ENCODE measurements at places on chromosomes 4 and X.

DNA sequence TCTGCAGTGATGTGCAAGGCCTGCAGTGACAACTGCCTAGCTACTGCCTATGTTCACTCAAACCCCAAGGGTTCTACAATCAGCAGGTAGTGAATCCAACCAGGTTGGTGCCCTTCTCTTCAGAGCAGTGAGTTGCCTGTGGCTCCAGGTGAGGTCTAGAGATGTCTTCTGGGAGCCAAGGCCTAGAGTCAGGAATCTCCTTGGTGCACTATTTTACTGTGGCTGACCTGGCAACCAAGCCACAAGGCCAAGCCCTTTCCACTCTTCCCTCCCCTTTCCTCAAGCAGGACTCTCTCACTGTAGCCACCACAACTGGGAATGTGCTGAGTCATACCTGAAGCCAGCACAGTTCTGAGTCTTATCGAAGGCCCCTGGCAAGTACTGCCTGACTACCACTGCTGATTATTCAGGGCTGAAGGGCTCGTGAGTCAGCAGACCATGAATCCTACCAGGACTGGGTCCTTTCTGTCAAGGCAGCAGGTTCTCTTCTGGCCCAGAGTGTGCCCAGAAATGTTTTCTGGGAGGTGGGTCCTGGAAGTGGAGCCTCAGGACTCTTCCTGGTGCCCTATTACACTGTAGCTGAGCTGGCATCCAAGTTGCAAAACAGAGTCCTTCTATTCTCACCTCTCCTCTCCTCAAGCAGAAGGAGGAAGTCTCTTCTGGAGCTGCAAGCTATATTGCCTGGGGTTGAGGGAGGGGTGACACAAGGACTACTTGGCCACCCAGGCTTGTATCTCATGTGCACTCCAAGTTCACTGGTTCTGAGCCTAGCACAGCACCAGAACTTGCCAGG lies 111.6 kb downstream of the BTC start:
- peak; percentile 95 for DNase-seq

- peak; percentile 91 for DNase-seq
Measured at GRCh38 chr4:76011700-76012387, 4.5 kb upstream of the CXCL9 start.

DNA sequence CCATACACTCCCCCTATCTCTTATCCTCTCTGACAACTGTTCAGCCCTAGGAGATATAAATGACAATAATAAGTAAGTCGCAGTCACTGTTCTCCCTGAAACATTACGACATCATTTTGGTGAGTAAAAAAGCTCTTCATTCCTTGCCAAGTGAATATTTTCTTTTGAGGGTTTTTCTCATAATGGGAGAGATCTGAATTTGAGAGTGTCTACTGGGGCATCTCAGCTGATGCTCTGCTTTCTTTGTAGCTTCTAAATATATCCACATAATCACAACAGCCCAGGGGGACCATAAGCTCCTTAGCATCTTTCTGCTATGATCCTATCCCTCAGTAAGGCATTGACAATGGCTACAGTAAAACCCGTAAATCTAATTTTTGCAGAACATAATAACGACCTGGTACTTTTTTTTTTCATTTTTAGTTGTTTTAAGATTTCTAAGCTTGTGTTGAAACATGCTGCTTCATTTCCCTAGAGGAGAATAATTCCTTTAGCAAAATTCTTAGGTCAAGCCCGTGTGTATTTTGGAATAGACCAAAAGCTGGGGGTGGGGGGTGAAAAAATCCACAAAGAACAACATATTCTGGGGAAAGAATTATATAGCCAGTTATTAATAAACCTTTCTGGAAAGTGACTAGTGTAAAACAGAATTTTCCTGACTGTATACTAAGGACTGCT lies 78.1 kb upstream of the GPM6B start:
- DNase-seq: peak; percentile 18

DNA sequence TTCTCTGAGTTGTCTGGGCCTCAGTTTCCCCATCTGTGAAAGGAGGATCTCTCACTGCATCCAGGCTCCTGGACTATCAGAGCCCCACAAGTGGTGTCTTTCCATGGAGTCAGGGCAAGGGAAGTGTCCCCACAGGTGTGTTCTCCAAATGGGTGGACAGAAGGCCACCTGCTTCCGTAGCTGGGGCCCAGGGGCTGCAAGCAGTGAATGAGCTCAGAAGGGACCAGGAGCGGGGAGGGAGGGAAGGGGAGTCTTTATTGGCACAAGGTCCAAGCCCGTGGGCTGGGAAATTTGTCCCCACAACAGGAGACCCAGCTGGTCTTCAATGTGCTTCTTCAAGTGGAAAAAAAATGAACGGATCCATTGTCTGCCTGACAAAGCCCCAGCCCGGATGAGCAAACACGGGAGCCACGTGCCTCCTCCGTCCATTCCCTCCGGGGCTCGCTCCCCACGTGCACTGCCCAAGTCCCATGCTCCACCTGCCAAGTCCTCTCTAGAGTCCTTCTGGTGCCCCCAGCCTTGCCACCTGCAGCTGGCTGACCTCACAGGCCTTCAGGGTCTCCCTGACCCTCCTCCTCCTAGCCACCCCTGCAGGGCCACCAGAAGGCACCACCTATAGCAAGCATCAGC lies 72.0 kb downstream of the JAKMIP1 start:
- DNase-seq: no peak

DNA sequence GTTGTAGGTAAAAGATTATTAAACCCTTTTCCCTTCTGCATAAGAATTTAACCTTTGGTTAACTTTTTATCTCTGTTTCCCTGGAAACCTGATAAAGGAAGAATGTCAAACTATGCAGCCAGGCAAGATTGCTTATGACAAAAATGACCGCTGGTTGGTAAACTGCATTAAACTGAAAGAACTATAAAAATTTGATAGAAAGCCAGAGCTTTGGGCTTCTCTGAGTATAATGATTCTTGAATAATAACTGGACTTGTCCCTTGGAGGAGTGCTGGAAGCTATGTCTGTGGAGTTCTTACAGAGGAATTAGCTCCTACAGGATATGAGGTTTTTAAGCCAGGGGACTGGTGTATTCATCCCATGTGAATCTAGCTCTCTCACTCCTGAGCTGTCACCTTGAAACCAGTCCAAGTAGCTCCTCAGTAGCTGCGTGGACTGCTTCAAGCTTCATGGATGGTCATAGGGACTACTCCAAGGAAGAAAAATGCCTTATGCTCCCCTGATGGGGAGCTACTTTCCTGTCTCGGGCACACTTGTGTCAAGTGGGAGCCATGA lies 52.0 kb downstream of the RASL11B start:
- DNase-seq: peak; percentile 89

DNA sequence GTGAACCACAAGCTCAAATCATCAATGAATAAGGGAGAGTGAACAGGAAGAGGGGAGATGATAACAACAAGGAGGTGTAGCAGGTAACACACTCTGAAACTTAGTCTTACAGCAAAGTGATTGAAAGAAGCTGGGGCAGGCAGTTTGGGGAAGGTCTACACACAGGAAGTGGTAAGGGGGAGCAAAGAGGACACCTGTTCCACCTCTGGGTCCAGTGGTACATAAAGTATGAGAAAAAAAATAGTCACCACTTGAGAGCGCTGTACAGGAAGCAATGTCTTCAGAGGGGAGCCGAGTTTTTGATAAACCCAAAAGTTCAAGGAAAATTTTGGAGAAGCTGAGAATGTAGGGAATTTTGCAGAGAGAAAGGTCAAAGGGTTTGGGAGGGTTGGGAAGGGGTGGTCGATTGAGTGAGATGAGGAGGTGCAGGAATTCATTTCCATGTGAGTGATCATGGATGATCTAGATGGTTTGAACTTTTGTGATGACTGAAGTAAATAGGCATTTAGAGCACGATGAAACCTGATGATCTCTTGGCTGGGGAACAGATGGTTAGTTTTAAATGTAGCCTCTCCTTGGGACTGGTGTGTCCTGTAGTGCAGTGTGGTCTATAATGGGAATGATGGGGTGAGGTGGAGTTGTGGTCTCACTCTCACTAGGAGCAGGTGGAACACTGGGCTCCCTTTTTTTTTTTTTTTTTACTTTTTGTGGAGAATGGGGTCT lies 142.0 kb downstream of the RBMX2 start:
- no peak for DNase-seq

- DNase-seq: peak; percentile 33
Measured at GRCh38 chrX:78029663-78030062, 60.2 kb upstream of the PGAM4 start.

DNA sequence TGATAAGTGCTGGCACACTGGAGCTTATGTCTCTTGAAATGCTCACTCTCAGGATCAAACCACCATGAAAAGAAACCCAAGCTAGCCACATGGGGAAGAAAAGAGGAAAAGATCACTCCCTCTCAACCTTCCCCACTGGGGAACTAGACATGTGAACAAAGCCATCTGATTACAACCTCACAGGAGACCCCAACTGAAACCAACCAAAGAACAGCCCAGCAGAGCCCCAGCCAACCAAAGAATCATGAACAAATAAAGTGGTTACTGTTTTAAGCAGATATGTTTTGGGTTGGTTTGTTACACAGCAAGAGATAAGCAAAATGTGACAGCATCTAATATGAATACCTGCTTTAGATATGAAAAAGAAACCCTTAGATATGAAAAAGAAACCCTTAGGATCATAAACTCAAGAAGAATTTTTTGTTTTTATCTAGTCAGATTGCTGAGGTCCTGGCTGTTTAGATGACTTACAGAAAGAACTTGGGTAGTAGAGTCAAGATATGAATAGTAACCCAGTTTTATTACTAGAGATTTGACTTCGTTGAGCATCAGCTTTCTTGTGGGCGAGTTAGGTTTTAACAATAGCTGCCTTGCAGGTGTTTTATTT lies 23.7 kb upstream of the TLR7 start:
- DNase-seq: no peak

DNA sequence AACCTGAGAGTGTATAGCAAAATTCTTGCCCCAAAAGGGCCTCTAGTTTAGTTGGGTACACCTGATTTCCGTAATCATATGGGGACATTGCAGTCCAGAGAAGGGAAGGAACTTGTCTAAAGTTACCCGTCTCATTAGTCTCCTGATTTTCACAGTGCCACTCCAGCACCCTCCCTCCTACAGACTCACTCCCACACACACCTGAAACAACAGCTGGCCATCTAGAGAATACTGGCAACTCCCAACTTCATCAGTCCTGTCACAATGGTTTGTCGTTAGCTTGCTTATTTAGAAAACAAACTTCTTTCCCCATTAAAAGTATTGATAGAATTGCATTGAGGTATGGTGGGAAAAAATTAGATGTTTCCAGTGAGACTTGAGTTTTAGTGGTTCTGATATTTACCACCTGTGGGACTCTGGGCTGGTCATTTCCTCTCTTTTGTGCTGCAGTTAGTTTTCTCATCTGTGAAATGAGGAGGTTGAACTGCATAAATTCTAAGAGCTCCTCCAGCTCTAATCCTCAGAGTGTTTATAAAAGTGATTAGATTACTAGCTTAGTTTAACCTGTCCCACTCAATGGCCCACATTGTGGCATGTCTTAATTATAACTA lies 1.7 kb downstream of the IL13RA1 start:
- no peak for DNase-seq

DNA sequence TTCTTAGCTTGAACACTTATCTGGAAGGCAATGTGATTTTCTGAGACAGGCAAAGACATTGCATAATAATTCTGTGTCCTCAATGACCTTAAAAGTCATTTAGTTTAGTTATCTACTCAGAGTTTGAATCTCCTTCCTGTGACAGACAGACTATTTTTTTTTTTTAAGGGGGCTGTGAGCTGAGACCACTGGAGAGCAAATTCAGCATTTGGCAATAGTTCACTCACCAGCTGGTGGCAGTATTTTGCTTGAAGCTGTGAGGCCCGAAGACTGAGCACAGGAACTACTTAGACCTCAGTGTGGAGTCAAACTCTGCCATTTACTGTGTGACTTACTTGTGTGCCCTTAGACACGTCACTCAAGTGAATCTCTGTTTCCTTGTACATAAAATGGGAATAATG lies 22.9 kb upstream of the CPE start:
- peak; percentile 20 for DNase-seq

DNA sequence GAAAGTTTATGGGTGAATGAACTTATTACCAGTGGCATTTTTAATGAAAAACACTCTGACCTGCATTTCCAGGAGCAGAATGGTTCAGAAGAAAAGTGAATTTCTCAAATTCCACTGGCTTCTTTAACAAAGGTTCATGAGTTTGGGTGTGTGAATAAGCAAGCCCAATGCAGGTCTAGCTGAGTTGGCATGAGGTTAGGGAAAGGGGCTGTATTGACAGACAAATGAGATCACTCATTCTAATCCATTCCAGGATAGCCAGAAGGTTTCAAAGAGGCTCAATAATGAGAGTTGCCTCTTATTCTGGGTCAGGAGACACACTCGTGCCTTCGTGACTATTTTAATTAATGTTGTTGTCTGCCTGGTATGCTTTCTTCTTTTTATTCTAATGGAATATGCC lies 43.7 kb upstream of the NPY2R start:
- DNase-seq: no peak

DNA sequence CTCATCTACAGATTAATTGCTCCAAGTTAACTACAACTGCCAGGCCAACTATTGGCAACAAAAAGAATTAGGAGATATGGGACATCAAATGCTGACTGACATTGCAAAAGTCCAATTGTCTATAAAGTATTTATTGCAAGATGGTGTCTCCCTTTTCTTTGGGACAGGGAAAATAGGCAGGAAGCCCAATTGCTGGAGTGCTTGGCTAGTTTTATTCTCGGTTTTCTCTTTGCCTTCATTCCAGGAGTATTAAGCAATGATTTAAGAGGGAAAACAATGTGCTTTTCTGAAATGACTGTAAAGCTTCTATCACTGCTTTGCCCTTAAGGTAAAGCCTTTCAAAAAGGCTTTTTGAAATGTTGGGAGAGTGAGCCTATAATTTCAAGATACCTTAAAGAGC lies 62.8 kb upstream of the DIAPH2 start:
- DNase-seq: no peak

DNA sequence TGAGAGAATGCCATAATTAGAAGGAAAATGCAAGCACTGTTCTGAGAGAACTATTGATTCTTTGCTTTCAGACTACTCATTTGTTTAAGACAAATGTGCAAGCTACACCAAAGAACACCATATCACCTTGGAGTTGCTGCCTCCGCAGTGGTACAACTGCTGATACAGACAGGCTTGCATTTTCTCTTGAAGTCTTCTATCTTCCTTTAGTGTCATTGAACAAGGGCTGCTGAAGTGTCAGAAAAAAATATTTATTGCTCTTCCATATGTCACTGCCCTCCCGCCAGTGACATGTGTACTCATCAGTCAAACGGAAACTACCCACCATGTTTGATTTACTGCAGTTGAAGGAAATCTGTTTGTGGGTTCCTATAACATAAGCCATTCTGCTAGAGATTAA lies 318.3 kb upstream of the MAGEB18 start:
- no peak for DNase-seq

DNA sequence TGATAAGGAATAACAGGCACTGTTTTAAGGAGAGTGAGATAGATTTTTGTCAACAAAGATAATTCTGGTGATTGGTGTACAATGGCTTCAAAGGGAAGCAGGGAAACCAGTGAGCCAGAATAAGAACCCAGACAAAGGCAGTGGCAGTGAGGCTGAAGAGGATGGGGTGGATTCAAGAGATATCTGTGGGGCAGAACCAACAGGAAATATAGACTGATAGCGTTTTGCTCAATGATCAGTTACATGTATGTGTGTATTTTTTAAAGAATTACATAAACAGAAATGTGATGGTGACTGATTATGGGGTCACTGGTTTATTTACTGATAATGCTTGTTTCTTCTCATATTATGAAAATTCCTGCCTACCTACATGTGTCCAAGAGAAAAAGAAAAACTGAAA lies 66.4 kb downstream of the AMMECR1 start:
- no peak for DNase-seq

GRCh38 chr4:24775032-24775605 lies 20.3 kb upstream of the SOD3 start:
- DNase-seq: peak; percentile 55

Measured in IMR-90 (cell line).